H54 (cell line): ENCODE measurements at places on chromosomes 5 and 9.

GRCh38 chr5:114361724-114362196 is at the start of gene KCNN2:
Gene KCNN2, plus strand, starts transcription at chr5:114362070. Its CDS starts 70 bp downstream, at chr5:114362140.
- no peak for DNase-seq

DNA sequence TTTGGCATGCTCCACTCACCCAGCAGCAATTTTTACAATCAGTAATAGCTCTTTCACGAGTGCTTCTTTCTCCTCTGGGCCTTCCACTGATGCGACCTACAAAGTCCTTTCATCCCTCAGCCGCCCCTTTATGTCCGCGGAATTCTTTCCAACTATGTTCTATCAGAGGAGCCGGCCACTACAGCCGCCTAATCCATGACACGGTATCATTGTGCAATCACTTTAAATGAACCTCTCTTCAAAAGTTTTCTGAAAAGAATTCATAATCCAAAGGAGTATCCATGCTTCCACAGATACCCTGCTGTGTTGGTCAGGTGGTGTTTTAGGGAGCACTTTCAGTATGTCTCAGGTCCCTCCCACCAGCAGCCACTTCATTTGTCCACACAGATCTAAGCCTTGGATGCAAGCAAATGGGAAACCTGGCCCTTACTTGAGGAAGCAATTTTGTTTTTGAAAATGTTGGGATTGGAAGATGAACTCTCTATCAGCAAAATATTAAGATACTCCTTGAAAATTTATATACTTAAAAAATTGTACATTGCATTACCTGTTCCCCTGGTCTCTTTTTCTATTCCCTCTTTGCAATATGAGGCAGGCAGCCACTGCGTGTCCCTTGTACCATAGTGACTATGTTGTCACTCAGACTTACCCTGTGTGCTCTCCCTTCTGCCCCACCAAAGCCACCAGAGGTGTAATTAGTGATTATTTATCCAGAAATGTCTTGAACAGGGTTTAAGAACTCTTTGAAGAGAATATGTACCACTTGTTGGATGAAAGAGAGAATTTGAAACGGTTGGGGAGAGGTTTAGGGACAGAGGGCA is 12.9 kb upstream of the MEF2C start:
- no peak for DNase-seq

- no peak for DNase-seq
Measured at GRCh38 chr5:112863549-112863948, 2.5 kb downstream of the SRP19 start.

GRCh38 chr5:131279204-131279603 is 15.4 kb downstream of the CDC42SE2 start:
- no peak for DNase-seq

GRCh38 chr9:105502276-105502675 is 54.4 kb downstream of the FSD1L start:
- no peak for DNase-seq

DNA sequence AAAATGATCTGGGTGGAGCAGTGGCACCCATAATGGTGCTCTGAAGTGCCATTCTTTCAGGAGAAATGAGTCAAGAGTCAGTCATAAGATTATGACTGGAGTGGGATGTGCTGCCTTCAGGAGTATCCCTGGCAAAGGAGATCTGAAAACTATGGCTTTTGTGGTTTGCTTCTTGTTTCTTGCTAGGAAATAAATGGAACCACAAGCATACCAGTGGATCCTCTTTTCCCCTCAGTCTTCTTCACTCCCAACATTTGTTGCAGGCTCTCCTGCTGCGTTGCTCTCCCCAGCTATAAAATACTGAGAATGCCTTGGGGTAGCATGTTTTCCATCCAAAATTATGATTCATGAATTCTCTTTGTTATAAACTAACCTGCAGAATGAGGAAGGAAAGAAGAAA is 199.1 kb downstream of the NNT start:
- peak; percentile 9 for DNase-seq

DNA sequence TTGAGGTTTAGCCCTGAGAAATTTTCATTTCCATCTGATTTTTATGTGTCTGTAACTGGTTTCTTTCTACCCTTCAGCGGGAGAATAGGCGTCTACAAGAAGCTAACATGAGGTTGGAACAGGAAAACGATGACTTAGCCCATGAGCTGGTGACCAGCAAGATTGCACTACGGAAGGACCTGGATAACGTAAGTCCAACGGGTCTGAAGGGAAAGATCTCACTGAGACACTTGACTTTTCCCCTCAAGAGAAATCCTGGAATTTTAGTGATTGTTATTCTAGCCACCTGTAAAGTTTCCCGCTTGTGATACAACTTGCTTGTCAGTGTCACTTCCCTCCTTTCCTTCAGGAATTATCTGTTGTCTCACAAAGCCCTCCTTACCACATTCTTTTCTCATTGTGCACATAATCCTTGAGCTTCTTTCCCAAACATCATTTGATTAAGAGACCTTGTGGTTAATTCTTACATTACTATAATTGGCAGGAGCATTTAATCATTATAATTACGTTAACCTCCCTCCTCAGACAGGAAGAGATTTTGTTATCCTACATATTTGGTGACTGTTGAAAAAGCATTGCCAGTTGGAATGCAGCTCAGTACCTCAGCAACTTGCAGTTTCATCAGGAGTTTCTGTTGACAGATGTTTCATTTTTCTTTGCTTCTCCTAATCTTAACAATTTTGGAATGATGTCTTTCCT is 56.9 kb downstream of the GPR21 start:
- no peak for DNase-seq

- no peak for DNase-seq
Measured at GRCh38 chr9:8668751-8669150, 869.2 kb upstream of the DMAC1 start.

- DNase-seq: no peak
Measured at GRCh38 chr9:38007016-38007415, 62.0 kb downstream of the SHB start.

- no peak for DNase-seq
Measured at GRCh38 chr5:68771221-68771620, 322.6 kb upstream of the SLC30A5 start.

GRCh38 chr9:127224883-127225739 is 39.5 kb upstream of the GARNL3 start:
- peak; percentile 100 for DNase-seq

DNA sequence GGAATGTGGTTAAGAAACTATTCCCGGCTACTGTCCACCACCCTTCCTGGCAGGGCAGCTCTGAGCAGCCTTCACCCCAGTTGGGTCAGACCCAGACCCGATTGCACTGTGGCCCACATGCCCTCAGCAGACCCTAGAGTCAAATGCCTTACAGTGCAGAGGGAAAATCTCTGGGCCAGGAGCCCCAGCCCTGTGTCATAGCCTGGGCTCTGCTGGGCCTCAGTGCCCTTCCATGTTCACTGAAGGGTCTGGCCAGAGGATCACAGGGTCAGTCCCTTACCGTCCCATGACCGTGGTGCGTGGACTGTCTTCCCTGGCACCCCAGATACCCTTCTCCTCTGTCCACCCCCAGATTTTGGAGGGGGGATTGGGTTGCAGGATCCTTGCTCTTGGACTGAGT is 73.5 kb upstream of the COL5A1 start:
- no peak for DNase-seq

DNA sequence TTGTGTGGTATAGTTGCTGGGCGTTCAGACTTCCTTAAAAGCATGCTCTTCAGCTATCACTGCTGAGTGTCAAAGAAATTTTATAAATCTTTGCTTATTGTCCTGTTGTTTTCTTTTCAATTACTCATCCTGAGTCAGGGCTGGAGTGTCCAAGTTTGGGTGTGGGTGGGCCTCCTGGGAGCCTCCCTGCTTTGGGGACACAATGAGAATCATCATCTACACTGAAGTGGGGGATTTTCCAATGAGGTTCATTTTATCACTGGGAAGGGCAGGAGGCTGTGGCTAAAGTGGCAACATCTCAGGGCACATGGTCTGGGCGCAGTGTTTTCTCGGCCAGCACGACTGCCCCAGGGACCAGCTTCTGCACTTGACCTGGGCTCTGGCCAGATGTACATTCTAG is 19.5 kb downstream of the GFPT2 start:
- DNase-seq: peak; percentile 78

DNA sequence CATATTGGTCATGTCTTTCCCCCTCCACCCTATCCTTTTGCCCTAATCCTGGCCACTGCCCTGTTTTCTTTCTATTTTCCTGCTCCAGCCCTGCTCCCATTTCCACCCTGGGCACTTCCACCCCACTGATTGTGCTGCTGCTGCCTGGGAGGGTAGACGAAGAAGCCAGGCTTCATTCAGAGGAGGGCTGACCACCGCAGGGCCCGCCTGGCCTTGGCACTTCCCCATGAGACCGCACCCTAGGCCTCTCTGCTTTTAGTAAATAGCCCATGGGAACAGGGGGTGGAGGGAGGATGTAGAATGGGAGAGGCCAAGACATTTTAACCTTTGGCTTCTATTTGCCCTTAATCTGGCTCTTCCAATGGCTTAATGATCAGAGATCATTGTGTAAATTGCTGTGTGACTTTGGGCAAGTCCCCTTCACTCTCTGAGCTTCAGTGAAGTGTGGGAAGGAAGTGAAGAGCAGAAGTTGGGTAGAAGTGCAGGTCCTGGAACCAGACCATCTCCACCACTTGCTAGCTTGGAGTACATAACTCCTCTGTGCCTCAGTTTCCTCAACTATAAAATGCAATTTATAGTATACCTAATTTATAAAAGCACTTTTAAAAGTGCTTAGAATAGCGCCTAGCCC is 13.6 kb upstream of the GPX3 start:
- DNase-seq: no peak

DNA sequence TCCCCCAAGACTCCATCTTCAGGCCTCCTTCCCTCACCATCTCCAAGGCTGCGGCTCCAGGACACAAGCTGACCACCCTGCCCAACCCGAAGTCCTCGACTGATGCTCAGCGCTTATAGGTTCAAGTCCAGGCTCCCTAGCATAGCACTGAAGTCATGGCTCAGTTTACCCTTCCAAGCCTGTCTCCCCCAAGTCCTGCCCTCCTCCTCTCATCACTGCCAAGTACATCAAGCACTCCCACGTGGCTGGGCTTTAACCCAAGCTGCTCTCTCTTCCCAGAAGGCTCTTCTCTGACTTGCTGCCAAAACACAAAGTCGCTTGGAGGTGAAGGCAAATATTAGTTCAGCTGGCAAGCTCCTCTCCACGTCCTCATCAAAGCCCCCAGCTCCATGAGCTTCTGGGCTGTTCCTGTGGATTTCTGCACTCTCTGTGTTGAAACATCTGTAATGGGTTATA is 22.1 kb upstream of the MARCHF6 start:
- no peak for DNase-seq

- DNase-seq: no peak
Measured at GRCh38 chr9:75891277-75891741, 836 bp downstream of the PCSK5 start.

DNA sequence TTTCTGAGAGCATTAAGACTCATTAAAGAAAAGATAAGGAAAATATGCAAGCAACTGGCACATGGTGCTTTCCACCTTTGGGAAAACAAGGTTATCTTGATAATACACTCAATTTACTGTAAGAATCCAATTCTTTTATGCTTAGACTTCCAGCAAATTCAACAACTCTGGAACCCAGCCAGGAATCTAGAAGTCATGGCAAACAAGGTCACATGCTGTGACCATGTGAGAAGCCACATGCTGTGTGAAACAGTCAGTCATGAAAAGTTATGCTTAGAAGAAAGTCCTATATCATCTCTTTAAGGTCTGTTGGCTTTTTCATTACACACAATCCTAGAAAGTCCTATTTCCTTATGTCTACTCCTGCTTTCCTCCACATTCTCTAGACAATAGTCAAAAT is 581.8 kb upstream of the C9orf72 start:
- DNase-seq: no peak

DNA sequence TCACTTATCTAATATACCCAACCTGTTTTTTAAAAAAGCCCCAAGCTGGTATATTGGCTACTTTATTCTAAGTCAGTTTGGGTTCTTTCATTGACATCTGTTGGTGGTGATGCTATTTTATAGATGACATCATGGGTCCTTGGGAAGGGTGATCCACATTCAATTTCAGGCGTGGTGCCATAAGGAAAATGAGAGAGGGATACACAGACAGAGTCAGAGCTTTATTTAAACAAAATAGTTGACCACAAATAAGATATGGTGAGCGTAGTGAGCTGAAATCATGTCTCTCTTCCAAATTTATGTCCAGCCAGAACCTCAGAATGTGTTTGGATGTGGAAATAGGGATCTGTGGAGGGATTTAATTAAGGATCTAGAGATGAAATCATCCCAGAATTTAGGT is 302.4 kb downstream of the MAT2B start:
- no peak for DNase-seq

- DNase-seq: no peak
Measured at GRCh38 chr9:132989414-132989996, 11.0 kb downstream of the GFI1B start.

DNA sequence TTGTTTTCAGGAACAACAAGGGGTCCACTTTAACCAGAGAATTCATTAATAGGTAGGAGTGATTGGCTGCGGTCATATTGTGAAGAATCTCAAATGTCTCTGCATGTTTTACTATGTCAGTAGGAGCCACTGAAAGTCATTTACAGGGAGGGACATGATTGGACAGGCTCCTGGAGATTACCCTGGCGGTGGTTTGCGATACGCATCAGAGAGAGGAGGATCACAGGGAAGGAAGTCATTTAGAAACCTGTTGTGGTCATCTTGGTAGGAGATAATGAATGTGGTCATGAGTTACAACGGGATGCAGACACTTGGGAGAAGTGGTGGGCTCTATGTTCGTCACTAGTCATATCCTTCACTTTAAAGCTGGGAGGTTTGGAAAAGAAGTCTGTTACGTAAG is 262.8 kb downstream of the FAM114A2 start:
- no peak for DNase-seq

- no peak for DNase-seq
Measured at GRCh38 chr9:105950448-105950847, 256.1 kb downstream of the TMEM38B start.

GRCh38 chr5:87944553-87945285 is 323.9 kb downstream of the TMEM161B start:
- no peak for DNase-seq

- no peak for DNase-seq
Measured at GRCh38 chr9:89781838-89782540, 177.2 kb downstream of the GADD45G start.

- no peak for DNase-seq
Measured at GRCh38 chr5:150774145-150774544, 4.4 kb upstream of the SMIM3 start.

GRCh38 chr5:122030251-122030650 is 47.8 kb downstream of the LOX start:
- DNase-seq: no peak
